CD4-positive, alpha-beta memory T cell (primary cell): ENCODE measurements at places on chromosomes 6 and 20.

DNA sequence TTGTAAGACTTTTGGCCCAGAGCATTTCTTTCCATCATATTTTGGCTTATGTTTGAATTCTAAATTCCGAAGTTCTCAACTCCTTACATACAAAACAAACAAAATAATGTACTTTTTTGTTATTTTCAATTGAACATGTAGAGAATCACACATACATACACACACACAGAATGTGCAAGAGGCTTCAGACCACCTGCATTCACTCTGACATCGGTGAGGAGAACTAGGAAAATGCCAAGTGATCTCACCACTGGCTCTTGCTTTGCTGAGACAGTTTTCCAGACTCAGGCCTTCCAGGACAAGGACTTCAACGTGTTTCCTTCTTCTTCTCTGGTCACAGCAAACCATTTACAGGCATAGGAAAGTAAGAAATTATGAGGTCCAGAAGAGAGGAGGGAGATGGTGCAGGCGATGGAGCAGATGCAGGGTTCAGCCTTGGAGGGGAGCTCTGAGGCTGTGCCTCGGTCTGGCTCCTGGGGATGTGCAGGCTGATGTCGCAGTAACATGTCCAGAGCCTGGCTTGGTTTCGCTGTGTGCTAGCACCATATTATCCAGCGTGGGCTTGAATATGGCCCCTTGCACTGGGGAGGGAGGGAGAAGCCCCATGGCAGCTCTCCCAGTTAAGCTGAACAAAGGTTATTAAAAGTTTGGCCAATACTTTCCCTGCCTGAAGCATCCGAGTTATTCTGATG, 93.4 kb downstream of the DACT2 start:
- DNase-seq, result no peak

GRCh38 chr6:153129873-153130514, 1.1 kb downstream of the RGS17 start:
- no peak for DNase-seq

DNA sequence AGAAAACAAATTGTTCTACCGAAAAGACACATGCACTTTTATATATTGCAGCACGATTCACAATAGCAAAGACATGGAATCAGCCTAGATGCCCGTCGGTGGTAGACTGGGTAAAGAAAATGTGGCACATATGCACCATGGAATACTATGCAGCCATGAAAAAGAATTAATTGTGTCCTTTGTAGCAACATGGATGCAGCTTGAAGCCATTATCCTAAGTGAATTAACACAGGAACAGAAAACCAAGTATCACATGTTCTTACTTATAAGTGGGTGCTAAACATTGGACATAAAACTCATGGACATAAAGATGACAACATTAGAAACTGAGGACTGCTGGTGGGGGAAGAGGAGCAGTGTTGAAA, 32.4 kb downstream of the RALGAPB start:
- DNase-seq, result no peak

GRCh38 chr6:138814179-138814834, 18.4 kb downstream of the ECT2L start:
- DNase-seq, result no peak

GRCh38 chr6:75489025-75489424, 4.6 kb downstream of the FILIP1 start:
- DNase-seq, result no peak

- peak; percentile 44 for DNase-seq
Observed at GRCh38 chr6:89368107-89368506, 15.6 kb upstream of the UBE2J1 start.

DNA sequence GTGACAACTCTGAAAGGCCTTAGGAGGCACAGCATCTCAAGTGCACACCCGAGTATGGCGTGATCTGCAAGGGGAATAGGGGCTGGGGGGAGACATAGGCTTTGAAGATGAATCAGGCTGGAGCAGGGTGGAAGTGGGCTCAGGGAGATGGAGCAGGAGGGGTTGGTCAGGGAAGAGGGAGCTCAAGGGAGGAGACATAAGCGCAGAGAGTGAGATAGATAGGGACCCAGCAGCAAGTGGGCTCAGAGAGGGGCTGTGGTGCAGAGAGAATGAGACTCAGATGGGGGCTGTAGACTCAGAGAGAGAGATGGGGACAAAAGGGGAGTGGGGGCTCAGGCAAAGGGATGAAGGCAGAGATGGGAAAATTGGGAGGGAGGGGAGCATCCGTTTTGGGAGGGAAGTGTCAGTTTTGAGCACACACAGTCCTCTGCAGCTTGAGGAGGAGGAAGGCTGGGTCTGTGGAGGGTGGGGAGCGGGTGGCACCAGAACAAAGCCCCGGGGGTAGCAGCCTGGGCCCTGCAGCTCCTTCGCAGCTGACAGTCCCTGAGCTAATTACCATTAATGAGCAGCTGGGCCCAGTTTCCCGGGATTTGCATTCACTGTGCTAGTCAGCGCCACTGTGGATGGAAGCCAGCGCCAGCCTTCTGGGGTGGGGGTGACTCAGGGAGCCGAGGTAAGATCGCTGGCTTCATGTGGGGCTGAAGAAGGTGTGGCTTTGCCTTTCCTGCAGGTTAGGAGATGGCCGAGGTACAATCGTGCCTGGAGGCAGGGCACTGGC, 18.7 kb downstream of the SRXN1 start:
- no peak for DNase-seq

- DNase-seq, result peak; percentile 35
Observed at GRCh38 chr6:11366183-11366933, 133.9 kb upstream of the NEDD9 start.

DNA sequence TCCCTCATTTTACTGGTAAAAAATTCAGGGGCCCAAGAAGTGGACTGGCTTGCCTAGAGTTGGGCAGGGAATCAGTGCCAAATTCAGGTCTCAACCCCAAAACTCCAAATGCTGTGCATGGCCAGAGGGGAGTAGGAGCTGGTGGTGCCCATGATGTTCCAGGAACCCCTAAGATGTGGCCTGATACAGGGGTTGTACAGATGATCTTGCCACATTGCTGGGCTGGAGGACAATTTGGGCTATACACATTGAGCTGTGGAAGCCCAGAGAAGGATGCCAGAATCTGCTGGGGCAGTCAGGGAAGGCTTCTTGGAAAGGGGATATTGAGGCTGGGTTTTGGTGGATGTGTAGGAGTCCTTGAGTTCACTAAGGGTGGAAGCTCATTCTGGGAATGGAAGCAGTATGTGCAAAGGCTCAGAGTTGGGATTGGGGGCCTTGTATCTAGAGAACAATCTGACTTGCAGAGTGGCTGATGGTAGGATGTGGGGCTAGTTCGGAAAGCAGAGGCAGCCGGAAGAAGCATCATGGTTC, 38.0 kb upstream of the APCDD1L start:
- DNase-seq, result no peak

DNA sequence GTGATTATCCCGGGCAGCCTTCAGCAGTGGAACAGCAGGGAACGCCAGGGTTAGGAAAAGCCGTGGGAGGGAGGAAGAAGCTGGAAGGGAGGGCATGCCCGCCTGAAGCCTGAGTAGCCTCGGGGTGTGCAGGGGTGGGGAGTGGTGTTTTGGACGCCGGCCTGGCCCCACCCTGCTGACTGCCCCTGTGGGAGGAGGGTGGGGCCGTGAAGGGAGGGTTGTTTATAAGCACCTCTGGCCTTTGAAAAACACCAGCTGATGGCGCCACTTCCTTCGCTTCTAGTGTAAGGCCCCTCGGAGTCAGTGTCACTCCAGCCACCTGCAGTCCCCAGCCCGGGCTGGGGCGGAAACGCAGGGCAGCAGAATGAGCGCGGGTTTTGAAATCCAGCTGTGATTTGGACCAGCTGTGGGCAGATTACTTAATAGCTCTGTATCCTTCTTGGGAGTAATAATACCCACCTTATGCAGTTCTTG, 52.8 kb upstream of the BMP6 start:
- DNase-seq, result no peak

DNA sequence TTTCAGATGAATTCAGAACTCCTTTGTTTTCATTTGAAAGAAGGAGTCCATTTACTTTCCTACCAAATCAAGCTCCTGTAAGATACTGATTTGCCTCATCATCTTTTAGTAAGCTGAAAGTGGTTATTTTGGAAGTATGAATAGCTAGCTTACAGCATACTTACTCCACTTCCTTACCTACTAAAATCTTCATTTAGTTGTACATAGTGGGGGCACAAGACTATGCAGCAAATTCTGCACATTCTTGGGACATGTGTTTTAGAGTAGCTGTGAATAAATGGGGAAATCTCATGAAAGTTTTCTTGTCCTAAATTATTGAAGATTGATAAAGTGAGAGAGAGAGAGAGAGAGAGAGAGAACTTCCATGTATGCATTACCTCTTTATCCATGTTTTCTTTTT, 256.3 kb downstream of the OGFRL1 start:
- DNase-seq, result no peak

DNA sequence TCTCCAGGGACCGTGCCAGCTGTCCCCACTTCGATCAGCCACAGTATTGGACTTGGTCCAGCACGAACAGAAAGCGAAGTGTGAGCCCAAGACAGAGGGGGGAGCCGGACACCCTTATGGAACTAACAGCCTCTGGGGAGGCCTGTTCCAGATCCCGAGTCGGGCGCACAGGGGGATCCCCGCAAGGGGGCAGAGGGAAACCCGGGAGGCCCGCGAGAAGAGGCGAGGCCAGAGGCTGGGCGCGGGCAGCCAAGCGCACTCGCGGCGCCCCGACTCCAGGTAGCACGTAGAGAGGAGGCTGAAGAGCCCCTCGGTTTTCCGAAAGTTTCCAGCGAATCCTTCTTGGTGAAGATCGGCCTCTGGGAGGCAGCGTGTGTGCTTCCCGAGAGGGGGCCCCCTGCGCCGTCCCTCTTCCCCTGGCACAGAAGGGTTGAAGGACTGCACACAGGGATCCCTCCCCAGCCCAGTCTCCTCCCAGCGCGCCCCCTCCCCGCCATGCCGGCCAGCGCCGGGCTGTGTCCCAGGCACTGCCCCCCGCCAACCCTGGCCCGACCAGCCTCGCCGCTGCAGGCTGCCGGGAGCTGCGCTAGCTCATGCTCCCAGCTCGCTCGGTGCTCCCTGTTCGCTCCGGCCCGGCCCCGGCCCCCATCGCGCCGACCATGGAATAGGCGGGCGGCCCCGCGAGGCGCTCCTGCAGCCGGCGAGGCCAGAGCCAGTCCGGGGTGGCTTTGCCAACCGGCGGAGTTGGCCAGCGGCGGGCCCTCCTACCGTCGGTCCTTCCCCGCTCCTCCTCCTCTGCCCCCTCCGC, 577 bp upstream of the SLC24A3 start:
- no peak for DNase-seq
